CD8-positive, alpha-beta memory T cell (primary cell): ENCODE measurements at places on chromosomes 7 and 10.
A peak's percentile ranks its signal among the peaks of the same experiment; 100 is the strongest.

DNA sequence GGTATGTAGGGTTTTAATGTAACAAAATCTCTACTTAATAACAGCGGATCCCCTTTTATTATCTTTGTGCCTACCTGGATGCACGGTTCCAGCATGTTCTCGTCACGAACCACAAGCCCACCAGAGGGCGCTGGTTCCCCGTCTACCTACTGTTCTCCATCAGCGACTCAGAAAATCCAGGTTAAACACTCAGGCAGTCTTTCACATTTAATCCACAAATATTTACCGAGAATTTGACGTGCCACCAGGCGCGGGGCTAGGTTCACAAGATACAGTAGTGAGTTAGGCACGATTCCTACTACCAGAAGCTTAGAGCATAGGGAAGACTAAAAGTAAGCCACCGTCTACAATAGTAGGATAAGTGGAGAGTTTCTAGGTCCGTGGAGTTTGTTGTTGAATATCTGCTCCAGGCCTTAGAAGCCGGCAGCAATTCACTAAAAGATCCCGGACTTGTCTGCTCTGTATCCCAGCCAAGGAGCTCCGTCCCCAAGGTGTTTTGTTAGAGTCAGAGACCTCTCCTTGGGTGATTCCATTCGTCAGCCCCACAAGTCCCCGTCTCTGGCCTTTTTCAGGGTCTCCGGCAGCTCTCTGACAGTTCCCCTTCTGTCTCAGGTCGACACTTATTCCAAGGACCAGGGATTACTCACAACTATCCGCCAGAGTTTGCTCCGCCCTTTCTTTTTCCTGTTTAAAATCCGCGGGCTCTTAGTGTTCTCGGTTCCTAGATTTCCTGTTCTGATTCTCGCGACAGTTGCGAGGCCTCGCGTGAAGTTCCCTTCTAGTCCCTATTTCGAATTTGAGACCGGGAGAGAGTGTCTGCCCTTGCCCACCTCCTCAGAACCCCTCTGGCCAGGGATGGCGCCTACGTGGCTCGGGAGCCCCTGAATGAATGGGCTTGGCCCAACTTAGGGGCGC is 1.5 kb upstream of the KAZALD1 start:
- peak; percentile 96 for DNase-seq

DNA sequence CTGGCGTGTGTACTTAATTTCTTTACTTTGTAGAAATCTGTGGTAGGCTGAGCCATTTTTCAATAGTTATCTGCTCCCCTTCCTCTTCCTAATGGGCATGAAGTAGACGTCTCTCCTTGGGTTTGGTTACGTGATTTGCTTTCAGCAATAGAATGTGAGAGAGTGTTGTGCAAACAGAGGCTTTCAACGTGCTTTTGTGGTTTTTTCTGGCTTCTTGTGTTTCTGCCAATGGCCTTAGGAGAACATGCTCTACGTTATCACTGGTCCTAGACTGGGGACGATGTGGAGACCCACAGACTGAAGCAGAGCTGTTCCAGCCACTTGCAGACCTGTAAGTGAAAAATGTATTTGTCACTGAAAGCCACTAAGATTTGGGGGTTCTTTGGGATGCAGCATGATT is 107.2 kb upstream of the NPTX2 start:
- no peak for DNase-seq

- no peak for DNase-seq
These were observed 76.2 kb upstream of the HABP2 start for GRCh38 chr10:113476673-113477072.

DNA sequence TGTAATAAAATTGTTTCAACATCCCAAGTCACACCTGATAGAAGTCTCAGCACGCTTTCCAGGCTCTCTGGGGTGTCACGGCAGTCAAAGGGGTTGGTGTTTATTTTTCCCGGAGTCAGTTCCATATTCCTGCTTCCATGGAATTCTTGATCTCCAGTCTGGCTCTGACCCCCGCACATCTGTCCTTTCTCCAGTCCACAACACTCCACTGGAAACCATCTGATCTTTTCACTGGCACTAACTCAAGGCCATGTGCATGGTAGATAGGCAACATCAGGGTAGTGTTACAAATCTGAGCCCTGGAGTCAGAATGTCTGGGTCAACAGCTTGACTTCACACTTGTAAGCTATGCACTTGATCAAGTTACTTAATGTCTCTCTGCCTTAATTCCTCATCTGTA is 176.2 kb downstream of the WDR11 start:
- DNase-seq, result no peak

DNA sequence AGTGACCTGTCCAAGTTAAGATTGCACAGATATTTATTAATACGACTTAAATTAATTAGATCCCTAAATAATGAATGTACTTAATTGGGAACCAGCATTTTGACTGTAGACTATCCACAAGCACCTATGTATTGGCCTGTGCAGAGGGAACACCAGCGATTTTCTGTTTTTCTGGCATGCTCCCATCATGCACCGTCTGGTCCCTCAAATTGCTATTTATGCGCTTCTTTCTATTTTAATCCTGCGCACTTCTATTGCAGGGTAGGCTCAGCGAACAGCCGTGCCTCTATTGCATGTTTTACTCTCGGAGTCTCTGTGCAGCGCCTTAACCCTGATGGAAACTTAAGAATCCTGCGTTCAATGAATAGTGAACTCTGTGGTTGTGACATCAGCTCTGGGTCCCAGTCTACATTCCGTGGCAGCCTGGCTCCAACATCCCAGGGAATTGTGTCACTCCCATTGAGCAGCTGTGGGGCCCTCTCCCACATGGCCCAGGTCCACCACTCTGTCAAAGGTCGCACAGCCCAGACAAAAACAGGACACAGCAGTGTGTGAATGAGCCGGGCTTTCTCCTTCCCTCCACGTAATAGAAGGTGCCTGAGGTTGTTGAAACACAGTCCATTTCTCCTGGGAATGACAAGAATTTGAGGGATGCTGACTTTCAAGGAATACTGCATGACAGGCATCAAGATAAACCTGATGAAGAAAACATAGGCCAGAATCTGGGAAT is 239.7 kb upstream of the KLF6 start:
- DNase-seq, result no peak

- DNase-seq, result peak; percentile 51
These were observed 110.9 kb downstream of the SGMS1 start for GRCh38 chr10:50512743-50513416.

DNA sequence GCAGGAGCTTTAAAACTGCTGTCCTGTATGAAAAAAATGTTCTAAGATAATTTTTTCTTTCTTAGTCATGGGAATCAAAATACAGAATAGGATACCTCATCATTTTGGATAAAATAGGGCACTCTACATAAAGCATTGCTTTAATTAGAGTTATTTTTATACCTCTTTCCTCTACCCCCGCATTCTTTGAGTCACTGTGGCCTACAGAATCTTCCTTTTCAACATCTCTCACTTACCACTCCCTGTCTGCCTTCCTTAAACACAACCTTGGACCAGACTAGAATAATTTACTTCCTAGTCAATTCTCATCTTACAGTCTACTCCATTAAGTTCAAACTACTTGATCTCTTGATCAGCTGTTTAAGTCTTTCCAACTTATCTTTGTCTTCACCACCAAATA is 462.3 kb downstream of the PHTF2 start:
- no peak for DNase-seq

DNA sequence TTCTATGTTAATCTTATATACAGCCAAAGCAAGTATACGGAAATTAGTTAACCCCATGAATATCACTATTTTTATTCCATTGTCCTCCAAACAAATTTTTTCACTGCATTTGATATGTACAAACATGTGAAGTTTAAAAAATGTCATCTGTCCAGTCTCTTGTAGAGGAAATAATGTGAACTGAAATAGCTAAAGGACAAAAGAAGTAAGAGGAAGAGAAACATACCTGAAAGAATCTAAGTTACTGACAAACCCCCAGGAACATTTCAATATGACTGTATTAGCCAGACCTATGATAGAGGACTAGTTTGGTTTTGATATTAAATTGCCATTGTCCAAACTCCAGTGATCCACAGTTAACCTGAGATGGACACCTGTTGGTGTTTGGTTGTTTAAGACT is 80.6 kb downstream of the NRCAM start:
- DNase-seq, result no peak

GRCh38 chr10:5532307-5532605 is 7.5 kb downstream of the CALML3 start:
- no peak for DNase-seq
